Activated CD8-positive, alpha-beta T cell treated with anti-CD3 and anti-CD28 coated beads, Interleukin-2, amount 10 ng/mL, durations not matched to agents 7 days and 5 days (primary cell): ENCODE measurements at places on chromosomes 4 and X.
A peak's percentile ranks its signal among the peaks of the same experiment; 100 is the strongest.

GRCh38 chr4:165931741-165932140 is 58.7 kb downstream of the TLL1 start:
- DNase-seq, result no peak

DNA sequence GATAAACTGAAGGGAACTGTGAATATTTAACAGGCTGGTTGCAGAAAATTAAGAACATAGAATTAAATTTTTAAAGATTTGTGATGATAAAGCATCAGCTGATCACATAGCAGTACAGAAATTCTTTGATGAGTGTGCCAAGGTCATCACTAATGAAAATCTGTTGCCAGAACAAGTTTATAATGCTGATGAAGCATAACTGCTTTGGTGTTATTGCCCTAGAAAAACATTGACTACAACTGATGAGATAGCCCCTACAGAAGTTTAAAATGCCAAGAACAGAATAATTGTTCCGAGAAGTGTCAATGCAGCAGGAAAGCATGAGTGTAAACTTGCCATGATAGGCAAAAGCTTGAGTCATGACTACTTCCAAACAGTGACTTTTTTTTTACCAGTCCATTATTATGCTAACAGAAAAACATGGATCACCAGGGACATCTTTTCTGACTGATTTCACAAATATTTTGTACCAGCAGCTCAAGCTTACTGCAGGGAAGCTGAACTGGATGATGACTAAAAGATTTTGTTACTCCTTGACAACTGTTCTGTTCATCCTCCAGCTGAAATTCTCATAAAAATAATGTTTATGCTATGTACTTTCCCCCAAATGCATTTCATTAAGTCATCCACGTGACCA is 1136.6 kb downstream of the FAT4 start:
- no peak for DNase-seq

- DNase-seq, result peak; percentile 26
These were observed 4.2 kb downstream of the PAK3 start for GRCh38 chrX:111100191-111100590.

DNA sequence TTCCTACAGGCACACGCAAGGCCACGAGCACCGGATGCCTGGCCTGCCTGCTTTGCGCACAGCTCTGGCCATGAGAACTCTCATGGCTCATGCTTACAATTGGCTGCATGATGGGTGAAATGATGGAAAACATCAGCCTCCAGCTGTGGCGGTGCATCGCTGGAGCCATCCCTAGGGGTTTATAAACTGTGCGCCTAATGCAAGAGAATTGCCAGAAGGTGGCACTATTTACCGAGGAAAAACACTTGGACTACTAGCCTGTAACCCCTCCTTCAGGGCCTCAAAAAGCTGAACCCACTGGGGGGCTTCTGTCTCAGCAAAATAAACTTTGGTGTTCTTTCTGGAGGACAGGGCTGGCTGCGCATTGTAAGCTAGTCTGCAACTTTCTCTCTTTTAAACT is 51.9 kb downstream of the PHKA2 start:
- DNase-seq, result no peak

- DNase-seq, result no peak
These were observed 6.2 kb downstream of the JADE3 start for GRCh38 chrX:46918434-46918833.

DNA sequence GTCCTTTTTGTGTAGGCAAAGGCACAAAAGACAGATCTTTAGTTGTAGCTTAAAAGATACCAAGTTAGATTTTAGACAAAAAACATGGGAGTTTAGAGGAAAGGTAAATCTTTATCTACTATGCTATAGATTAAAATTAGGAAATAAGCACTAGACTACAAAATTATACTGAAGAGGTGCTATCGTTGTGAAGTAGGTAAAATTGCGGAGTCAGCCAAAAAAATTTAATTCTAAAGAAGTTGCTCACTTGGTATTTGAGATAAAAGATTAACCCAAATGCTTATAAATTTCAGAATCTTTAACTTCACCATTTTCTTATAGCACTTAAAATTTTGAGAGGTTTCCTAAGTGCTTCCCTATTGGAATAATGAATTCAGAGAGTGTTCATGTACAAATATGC is 604.1 kb downstream of the GRXCR1 start:
- no peak for DNase-seq

DNA sequence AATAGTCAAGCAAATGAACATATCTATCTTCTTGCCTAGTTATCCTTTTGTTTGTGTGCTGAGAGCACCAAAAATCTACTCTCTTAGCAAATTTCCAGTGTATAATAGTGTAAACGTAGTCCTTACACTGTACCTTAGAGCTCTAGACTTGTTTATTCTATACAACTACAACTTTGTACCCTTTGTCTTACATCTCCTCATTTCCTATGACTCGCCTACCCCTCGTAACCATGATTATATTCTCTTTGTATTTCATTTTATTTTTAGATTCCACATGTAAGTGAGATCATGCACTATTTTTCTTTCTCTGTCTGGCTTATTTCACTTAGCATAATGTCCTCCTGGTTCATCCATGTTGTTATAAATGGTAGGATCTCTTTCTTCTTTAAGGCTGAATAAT is 37.6 kb downstream of the MAGEB5 start:
- no peak for DNase-seq

DNA sequence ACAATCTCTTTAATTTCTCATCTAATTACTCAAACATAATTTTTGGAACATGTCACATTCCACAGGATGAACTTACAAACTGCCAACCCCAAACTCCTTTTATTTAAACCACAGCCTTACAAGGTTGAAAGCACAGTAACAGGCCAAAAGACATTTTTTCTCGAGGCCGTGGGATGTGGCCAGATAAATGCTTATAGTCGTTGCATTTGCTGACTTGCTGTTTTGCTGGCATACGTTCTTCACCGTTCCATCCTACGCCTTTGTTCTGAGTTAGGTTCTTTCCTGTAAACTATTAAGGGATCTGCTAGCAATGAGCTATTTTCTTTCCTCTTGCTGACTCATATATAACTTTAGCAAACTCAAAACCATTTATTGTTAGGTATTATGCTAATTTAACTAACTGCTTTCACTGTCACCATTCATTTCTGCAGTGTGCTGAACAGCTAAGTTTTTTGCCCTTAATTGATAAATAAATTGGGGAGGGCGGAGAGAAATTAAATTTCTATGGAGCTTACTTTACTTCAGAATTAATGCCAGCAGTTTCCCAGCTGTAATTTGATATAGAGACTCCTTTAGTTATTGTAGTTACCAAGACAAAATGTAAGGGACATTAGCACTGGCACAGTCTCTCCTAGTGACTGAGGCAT is 135.1 kb upstream of the PACRGL start:
- DNase-seq, result no peak

GRCh38 chrX:12002876-12003275 is 135.4 kb upstream of the FRMPD4 start:
- DNase-seq, result no peak

GRCh38 chr4:48636911-48637310 is 143.2 kb downstream of the FRYL start:
- DNase-seq, result no peak

- DNase-seq, result peak; percentile 83
These were observed 119.1 kb upstream of the TRIM2 start for GRCh38 chr4:153084980-153085630.

DNA sequence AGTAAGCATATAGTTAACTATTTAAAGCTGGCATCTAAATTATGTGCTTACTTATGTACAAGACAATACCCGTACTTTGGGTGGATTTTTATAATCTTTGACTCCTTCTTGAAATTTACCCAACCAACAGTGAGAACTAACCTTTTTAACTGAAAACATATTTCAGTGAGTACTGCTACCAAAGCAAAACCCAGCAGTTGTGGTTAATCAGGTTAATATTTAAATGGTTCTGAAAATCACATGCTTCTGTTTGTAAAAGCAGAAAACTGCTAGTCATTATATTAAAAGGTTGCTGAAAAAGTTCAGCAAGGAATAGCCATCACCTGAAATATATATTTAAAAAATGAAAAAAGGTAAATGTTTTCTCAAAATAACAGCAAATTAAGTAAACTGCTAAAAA is 20.0 kb downstream of the UBE2D3 start:
- no peak for DNase-seq

- no peak for DNase-seq
These were observed 44.9 kb downstream of the GPM6A start for GRCh38 chr4:175767150-175767549.

DNA sequence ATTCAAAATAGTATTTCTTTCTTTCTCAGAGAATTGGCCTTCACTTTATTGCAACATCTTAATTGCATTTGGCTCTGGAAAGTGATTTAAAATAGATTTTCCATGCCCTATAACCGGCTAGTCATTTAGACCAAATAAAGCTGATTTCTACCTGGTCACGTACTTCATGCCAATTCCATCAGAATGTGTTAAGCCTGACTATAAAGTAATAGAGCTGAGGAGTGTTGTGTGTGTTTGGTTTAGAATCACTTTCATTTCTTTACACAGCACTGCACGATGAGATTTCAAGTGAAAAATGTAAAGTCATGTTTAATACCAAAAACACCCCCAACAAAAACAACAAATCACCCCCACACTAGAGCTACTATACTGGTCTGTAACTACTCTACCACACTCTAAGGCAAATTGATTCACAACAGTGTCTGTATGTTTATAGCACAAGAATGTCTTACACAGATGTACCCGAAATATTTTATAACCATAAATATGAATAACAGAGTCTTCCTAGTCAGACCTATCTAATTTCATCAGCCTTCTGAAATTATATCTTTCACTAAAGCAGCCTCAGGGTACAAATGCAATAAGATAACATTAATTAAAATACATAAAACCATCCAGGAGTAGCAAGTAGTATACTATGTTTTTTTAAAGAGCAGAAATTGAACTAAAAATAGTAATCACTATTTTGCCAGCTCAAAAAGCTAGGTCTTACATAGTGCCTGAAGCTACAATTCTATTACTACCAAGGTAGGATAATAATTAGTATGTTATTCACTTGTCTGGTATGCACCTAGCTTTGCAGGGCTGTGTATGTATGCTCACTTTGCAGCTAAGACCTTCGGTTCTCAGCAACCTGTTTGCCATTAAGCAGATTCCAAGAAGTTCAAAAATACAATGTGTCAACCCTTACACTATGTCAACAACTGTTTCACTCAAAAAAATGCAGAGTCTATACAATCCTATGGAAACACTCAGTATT is 28.4 kb downstream of the APBB2 start:
- no peak for DNase-seq

- no peak for DNase-seq
These were observed 3.8 kb downstream of the TIMM17B start for GRCh38 chrX:48893556-48894348.

DNA sequence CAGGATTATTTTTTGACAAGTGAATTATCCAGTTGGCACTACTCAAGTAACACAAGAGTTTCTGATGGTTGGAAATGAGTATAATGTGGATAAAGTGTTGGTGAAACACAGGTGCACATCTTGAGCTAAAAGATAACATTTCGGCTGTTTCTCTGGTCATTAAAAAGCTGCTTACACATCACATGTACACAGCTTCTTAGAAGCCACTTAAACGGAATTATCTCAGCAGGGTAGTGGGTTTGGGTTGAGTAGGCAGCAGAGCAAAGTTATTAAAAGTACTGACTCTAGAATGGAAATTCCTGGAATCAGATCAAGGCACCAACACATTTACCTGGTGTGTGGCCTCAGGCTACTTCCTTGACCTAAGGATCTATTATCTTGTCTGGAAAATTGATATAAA is 55.4 kb upstream of the RASSF6 start:
- no peak for DNase-seq

GRCh38 chrX:49848275-49848674 is 19.2 kb downstream of the PAGE4 start:
- no peak for DNase-seq

DNA sequence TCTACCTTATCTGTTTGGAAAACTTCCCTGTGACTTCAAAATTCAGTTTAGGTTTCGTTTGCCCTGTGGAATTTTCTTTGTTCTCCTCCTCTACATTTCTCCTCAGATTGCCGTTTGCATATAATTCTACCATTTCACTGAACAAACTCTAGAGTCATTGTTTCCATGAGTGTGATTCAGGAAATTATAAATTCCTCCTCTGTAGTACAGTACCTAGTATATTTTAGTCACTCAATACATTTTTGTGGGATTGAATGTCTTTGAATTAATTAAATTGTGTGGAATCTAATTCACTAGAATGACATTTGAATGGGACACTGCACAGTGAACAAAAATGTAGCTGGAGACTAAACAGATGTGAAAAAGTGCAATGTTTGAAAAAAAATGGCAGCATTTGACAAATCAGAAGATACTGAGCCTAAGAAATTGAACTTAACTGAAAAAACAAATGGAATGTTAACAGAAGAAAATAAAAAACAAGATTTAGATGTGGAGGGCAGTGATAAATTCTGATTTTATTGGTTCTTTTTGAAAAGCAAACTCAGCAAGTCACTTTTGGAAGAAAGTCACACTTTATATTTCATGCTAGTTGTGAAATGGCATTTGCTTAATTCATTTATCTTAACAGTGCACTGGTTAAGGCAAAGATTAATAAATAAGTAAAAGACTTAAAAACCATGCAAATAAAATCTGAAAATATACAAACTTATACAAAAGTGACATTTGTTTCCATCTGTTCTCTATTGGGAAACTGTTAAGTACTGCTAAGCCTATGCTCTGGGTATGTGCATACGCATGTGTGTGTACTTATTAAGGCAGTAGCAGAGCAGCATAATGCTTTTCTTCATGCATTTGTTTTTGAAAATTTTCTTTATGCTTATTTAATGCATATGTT is 512.3 kb downstream of the FAT4 start:
- no peak for DNase-seq

DNA sequence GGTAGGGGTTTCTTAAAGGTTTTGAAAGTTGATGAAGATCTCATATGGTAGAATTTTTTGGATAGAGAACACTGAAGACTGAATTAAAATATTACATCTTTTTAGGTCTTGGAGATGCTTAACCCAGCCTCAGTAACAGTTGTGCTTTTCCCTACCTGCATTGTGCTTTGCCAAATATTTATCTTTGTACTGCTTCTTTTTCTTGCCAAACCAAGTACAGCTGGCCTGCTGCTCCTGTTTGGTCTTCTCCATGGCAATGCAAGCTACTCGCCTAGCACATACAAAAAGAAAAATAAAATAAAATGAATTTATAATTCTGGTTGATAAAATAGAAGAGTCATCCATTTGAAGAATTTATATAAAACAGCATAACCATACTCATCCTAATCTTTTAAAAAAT is 95.4 kb downstream of the NYX start:
- DNase-seq, result no peak
